Stimulated activated CD8-positive, alpha-beta memory T cell treated with anti-CD3 and anti-CD28 coated beads, Interleukin-7, amount 100 ng/mL, for 1 hour (primary cell): ENCODE measurements at places on chromosomes 16 and 17.

- no peak for DNase-seq
Measured at GRCh38 chr16:67294938-67295361, 15.6 kb downstream of the PLEKHG4 start.

GRCh38 chr17:731644-732066, 741 bp upstream of the TLCD3A start:
- no peak for DNase-seq

DNA sequence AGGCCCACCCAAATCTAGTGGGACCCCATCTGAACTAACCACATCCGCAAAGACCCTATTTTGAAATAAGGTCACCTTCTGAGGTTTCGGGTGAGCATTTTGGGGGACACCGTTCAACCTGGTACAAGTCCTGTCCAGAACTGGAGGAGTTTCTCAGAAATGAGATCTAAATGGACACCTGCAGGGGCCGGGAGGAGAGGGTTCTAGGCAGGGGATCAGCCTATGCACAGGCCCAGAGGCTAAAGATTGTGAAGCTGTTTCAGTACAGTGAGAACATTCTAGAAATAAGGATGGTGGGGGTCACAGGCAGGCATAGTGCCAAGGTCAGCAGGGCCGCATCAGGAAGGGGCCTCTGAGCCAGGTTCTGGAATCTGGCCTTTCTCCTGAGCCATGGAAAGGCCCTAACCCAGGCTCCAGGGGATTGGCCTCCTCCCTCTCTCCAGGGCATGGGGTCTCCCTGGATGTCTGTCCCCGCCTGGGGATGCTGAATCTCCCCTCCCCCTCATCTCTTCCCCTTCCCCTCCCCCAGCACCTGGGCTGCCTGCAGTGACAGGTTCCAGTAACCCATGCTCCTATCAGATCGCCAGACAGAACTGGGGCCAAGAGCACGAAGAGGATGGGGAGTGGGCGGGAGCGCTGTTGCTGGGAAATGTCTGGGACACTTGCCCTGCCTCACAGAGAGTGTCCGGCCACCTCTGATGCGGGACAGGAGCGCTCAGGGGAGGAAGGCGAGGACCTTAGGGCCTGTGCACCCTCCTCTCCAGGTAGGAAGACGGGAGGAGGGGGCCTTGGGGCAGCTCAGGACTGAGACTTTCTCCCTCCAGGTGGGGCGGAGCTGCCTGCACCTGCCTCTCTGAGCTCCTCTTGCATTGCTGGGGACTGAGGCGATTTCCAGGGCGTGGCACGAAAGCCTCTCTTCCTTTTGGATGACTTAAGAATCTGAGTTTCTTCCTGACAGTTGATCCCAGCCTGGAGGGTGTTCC, 321.4 kb upstream of the TNRC6C start:
- DNase-seq, result no peak

DNA sequence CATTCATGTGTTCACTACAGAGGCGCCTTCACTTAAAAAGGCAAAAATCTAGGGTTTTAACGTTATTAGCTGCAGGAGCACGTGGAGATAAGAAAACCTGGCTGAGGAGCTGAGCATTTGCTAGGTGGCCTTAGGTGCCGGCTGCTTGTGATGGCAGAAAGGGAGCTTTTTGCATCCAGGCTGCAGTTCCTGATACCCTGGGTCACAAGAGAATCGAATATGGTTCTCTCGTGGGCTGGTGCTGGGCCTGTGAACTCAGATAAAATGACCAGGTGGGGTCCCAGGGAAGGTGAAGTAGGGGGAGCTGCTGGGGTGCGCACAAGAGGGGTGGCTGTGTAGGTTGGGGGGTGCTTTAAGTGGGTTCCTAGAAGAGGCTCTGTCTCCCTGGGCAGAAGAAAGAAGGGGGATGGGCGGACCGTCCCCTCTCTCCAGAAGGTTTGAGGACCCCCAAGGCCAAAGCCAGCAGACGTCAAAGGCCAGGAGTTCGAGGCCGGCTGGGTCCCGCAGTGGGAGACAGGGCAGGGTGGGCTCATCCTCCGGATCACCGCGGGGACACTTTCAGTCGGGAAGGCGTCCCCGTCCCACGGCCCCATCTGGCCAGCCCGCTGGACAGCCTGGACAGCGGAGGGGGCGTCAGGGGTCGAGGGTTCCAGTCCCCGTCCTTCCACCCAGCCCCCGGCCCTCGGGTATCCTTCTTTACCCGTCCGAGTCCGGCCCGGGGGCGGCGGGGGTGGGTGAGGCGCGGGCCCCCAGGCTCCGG, 740 bp upstream of the CMIP start:
- no peak for DNase-seq

DNA sequence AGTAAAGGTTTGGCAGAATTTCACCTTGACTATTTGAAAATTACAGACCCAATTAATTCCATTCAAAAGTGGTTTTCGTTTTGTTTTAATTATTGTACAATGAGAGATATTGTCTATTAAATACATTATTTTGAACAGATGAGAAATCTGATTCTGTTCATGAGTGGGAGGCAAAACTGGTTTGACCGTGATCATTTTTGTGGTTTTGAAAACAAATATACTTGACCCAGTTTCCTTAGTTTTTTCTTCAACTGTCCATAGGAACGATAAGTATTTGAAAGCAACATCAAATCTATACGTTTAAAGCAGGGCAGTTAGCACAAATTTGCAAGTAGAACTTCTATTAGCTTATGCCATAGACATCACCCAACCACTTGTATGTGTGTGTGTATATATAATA, 72.6 kb downstream of the CDK12 start:
- DNase-seq, result no peak

DNA sequence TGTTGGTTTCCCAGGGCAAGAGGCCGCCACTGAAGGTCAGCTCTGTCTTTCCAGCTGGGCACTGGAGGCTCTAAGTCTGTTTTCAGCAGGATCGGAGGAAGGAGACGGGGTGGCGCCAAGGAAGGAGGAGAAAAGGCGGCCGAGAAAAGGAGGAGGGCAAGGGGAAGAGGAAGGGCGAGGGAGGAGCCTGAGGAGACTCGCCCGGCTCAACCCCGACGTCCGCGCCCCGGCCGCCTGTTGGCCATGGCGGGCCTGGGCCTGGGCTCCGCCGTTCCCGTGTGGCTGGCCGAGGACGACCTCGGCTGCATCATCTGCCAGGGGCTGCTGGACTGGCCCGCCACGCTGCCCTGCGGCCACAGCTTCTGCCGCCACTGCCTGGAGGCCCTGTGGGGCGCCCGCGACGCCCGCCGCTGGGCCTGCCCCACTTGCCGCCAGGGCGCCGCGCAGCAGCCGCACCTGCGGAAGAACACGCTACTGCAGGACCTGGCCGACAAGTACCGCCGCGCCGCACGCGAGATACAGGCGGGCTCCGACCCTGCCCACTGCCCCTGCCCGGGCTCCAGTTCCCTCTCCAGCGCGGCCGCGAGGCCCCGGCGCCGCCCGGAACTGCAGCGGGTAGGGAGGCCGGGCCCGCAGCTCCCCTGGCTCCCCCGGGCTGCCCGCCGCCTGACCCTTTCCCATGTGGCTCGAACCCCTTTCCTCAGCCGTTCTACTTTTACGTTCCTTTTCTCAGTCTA, at the start of gene RNF135:
Gene RNF135 (plus strand): TSS at position 209 of the 737 bp plus-strand sequence. CDS start 35 bp downstream, at position 244.
- DNase-seq, result peak; percentile 15

- no peak for DNase-seq
Measured at GRCh38 chr16:75576384-75576811, 10.2 kb downstream of the GABARAPL2 start.

DNA sequence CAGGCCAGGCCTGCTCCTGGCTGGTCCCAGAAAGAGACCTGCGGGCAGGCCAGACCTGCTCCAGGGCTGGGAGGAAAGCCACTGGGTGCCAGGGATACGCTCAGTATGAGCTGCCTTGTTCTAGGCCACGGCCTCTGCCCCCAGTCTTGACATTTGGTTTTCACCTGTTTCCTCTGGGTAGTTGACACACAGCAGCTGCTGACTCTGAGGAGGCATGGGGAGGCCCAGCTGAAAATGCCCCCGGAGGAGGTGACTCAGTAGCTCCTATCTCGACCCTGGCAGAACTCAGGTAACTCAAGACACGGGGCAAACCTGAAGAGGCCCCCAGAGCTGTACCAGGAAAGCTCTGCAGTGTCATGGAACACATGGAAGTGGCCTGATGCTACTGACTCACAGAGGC, 13.9 kb upstream of the ADGRG1 start:
- DNase-seq, result no peak

DNA sequence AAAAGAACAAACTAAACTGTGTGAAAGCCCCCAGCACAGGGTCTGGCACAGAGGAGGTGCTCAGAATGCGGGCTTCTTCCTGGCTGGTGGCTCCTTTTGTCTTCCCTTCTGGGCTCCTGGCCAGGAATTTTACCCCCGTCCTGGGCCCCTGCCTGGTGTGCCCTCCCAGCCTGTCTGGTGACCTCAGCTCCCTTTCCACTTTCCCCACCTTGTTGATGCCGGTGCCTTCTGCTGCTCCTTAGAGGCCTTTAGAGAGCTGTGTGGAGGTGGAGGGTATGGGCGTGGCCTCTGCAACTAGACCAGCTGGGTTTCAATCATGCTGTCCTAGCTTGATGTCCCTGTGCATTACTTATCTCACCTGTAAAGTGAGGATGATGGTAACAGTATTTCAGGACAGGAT, 16.8 kb downstream of the PIRT start:
- no peak for DNase-seq

DNA sequence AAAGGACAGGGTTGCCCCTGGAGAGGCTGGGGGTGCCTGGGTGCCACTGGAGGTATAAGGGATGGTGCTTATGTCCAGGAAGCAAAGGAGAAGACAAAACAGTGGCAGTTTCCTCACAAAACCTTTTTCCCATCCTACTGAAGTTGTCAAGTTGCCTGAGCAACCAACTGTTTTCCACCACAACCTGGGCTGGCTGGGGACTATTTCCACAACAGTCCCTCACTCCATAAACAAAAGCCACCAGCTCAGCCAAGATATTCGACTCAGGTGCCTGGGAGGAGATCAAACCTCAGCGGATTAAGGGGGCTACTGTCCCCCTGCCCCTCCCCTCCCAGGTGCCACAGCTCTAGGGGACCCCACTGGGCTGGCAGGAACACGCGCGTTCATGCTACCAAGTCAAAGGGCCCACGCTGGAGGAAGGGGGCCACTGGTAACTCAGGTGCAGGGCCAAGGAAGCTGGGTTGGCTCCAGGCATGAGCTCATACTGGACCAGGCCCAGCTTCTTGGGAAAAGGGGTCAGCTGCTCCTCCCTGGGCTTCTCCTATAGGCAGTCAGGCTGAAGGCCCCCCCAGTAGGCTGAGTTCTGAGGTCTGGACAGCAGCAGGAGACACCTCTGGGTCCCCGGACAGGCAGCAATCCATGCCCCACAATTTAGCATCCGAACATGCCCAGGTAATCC, 45.7 kb upstream of the MRPS23 start:
- no peak for DNase-seq

DNA sequence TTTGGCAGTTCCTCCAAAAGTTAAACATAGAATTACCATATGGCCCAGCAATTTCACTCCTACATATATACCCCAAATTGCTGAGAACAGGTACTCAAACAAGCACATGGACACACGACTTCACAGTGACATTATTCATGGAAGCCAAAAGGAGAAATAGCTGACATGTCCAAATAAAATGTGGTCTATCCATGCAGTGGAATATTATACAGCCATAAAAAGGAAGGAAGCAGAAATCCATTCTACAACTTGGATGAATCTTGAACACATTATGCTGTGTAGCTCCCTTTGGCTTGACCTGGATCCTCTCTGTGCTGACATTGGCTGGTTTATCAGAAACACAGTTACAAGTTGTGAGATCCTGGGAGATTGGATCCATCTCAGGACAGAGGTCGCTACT, 370.9 kb upstream of the EEF2KMT start:
- no peak for DNase-seq

DNA sequence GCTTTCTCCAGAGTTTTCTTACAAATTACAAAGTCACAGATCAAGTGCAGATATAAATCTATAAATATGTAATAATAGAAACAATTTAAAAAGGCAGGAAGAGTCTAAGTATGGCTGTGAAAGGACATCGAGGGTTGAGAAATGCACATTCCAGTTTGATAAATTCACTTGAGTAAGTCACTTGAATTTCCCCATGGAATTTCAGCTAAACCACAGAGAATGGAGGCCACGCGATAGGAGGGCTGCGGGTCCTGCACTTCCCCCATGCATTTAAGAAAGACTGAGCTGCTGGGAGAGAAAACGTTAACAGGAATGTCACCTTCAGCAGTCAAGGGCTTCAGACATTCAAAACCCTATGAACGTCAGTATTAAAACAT, 6.1 kb upstream of the MXRA7 start:
- DNase-seq, result no peak

GRCh38 chr17:76493505-76494167, 7.6 kb downstream of the RHBDF2 start:
- no peak for DNase-seq

DNA sequence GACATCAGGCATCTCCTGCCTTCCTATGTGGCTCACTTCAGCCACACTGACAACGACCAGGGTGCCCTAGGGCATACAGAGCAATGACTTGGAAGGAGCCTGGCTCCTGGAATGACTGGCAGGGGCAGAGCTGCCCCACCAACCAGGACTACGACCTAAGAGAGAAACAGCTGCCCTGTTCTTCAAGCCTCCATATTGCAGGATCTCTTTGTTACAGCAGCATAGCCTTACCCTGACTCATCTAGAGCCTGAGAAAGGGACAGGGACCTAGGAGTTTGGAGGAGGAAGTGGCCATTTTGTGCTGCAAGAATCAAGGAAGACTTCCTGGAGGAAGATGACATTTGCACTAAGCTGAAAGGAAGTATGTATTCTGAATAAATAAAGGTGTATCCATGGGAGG, 49.6 kb downstream of the GSG1L start:
- DNase-seq, result no peak

DNA sequence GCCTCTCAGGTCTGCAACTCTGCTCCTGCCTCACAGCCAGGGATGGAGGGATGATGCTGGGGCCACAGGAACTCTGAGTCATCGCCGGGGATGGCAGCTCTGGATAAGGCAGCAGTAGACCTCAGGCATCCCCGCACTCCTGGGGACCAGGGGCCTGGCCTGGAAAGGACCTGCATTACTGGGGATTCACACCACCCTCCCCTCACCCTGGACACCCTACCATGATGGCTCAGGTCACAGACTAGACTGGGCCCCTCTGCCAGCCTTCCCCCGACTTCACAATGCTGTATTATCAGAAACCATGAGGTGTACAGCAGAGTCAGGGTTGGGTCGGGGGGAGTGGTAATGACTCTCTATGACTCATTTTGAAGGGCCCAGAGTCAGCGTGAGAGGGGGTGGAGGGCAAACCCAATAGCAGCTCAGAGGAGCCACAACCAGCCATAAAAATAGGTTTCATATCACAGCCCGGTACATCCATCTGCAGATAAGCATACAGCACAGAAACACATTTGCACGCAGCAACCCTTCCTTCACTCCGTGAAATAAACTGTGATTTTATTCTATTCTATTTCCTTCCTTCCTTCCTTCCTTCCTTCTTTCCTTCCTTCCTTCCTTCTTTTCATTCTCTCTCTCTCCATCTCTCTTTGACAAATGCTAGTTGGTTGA, 28.8 kb downstream of the DYNLRB2 start:
- no peak for DNase-seq

GRCh38 chr16:81445143-81445961, 744 bp downstream of the CMIP start:
- DNase-seq, result no peak
